Transverse colon (tissue), 4 donors: ENCODE measurements at places on chromosomes 11 and 22.
A peak's percentile ranks its signal among the peaks of the same experiment; 100 is the strongest.

DNA sequence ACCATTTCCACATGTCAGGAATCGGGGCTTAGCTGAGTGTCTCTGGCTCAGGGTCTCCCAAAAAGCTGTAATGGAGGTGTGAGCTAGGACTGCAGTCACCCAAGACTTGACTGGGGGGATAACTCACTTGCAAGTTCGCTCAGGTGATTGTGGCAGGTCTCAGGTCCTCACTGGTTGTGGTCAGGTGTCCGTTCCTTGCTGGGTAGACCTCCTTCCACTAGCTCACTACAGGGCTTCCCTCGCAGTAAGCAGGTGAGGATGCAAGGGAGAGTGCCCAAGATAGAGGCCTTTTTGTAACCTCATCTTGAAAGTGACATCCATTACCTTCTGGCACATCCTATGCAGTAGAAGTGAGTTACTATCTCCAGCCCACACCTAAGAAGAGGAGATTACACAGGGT is 29.5 kb downstream of the C11orf58 start:
- no peak for DNase-seq

- no peak for DNase-seq
Measured at GRCh38 chr11:103806130-103806895, 230.1 kb upstream of the DDI1 start.

DNA sequence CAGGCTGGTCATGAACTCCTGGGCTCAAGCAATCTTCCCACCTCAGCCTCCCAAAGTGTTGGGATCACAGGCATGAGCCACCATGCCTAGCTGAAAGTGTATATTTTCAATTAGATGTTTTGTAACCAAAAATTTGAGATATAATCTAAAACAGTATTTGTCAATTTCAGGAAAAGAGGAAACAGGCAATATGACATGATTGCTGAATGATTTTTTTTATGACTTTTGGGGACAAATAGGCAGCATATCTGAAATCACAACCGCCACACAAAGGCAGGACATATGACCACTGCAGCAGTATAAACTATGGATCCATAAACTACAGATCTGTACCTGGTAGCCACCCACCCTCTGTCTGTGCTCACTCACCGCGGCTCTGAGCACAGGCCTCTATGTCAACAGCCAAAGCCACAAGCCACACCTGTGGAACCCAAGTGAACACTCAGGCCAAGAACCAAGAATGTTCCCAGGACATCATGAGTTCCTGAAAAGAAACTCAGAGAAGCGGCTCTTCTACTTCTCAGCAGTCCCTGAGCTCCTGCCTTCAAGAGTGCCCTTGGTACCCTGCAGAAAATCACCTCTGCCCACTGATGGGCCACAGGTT is 22.5 kb downstream of the PISD start:
- DNase-seq = peak; percentile 37

DNA sequence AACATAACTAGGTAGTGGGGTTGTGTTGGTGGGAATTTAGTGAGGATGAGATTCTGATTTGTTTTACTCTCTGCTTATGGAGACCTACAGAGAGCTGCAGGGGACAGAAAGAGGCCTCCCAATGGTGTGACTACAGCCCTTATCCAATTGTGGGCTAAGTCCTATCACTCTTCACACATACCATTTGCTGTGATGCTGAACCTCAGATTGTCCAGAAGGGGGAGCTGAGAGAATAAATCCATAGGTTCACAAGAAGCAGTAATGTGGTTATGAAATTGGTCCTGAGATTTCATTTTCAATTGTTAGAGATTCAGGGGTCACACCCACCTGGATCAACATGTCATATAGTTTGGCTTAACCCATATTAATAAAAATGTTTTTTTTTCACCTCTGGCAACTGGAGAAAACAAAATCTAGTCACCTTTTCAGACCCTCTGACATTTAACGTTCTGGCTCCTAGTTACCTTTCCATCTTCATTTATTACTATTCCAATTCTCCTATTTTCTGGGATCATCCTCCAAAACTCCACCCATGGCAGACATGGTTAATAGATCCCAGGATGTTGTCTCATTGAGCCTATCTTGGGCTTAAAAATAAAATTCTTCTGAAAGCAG is 53.3 kb upstream of the PTPN5 start:
- no peak for DNase-seq

DNA sequence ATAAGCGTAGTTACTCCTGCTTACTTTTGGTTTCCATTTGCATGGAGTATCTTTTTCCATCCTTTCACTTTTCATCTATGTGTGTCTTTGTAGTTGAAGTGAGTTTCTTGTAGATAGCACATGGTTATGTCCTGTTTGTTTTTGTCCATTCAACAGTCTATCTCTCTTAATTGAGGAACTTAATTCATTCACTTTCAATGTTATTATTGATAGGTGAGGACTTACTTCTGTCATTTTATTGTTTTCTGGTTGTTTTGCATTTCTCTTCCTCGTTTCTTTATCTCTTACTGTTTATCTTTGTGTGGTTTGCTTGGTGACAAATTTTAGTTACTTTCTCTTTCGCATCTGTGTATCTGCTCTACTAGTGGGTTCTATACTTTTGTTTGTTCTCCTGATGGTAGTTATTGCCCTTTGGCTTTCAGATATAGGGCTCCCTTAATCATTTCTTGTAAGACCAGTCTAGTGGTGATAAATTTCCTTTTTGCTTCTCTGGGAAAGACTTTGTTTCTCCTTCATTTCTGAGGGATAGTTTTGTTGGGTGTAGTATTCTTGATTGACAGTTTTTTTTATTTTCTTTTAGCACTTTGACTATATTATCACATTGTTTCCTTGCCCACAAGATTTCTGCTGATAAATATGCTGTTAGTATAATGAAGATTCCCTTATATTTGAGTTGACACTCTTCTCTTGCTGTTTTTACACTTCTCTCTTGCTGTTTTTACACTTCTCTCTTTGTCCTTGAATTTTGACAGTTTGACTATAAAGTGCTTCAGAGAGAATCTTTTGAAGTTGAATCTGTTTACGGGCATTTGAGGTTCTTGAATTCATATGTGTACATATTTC is 9.0 kb upstream of the RAG1 start:
- no peak for DNase-seq

- no peak for DNase-seq
Measured at GRCh38 chr11:45795379-45795778, 9.6 kb upstream of the SLC35C1 start.

- DNase-seq = peak; percentile 79
Measured at GRCh38 chr22:45246060-45246985, 5.6 kb upstream of the KIAA0930 start.

DNA sequence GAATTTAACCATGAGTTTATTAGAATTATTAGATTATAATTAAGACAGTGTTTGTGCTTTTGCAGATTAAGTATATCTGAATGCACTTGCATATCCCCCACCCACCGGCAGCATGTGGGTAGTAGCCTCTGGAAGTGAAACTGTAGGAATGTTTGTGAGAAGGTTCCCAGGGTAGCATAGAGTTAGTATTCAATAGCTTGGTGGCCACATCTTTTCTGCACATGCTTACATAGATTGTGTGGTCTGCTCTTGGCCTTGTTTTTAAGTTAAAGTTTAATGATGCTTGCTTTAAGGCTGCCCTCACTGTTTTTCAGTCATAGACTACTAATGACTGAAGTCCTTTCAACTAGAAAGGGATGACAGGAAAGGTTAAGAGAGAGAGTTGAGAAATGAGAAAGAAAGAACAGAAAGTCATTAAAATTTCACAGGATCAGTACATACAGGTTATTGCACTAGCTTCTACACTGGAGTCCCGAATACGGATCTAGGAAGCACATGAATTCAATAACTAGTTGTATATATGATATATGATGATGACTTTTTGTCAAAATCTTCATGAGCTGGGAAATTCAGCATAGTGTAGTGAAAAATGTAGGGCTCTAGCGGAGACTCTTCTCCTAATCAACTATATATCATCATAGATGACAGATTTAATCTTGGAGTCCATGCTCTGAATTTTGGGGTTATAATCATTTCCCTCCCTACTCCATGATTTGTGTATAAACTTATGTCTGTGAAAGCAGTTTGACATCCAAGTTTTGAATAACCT is 137.1 kb downstream of the ARHGAP42 start:
- DNase-seq = no peak

DNA sequence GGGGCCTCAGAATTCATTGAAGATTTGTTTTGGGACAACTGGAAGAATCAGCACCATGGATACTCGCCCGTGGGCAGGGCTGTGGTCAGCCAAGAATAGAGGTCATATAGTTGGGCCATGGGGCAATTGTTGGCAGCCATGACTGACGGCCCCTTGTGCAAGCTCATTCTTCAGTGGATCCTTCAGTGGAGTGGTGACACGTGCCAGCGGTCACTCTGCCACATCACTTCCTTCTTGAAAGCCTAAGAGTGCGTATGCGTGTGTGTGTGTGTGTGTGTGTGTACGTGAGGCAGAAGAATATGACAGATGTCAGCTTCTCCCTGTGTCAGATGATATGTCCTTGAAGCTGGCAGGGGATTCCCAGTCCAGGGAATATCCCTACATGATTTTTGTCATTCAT is 1.8 kb upstream of the IL18BP start:
- DNase-seq = peak; percentile 30

DNA sequence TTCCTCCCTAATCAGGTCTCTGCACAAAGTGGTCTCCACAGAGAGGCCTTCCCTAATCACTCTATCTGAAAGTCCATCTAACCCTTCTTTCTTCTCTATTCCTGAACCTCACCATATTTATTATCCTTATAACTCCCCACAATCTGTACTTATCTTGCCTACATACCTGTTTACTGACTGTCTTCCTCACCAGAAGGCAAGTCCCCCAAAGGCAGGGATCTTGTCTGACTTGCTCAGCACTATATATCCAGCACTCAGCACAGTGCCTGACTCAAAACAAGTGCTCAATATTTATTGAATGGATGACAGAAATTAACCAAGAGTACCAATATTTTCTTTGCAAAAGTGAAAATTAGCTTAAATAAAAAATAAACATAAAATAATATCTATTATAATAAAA is 5.5 kb downstream of the DCUN1D5 start:
- DNase-seq = no peak

- DNase-seq = peak; percentile 48
Measured at GRCh38 chr11:2268729-2269600, 1.4 kb downstream of the ASCL2 start.

DNA sequence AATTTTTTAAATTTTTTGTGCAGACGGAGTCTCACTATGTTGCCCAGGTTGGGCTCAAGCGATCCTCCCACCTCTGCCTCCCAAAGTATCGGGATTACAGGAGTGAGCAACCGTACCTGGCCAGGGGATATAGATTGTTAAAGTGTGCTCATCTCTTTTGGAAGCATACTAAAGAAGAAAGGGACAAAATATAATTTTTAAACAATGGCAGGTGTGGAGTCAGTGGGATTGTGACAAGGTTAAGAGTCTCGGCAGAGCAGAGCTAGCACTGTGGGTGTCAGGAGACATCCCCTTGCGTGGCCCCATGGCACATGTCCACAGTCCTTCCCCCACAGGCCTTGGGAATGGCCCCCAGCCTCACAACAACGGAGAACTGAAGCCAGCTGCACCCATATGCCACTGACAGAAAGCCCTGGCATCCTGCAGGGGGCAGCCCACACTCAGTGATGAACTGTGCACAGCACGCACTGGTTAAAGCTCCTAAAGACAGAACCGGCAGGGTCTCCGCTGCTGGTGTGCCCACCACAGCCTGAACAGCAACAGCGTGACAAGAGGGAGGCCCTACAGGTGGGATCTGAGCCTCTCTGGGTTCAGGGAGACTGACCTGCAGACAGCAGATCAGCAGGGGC is 29.9 kb downstream of the SERPIND1 start:
- DNase-seq = peak; percentile 35

DNA sequence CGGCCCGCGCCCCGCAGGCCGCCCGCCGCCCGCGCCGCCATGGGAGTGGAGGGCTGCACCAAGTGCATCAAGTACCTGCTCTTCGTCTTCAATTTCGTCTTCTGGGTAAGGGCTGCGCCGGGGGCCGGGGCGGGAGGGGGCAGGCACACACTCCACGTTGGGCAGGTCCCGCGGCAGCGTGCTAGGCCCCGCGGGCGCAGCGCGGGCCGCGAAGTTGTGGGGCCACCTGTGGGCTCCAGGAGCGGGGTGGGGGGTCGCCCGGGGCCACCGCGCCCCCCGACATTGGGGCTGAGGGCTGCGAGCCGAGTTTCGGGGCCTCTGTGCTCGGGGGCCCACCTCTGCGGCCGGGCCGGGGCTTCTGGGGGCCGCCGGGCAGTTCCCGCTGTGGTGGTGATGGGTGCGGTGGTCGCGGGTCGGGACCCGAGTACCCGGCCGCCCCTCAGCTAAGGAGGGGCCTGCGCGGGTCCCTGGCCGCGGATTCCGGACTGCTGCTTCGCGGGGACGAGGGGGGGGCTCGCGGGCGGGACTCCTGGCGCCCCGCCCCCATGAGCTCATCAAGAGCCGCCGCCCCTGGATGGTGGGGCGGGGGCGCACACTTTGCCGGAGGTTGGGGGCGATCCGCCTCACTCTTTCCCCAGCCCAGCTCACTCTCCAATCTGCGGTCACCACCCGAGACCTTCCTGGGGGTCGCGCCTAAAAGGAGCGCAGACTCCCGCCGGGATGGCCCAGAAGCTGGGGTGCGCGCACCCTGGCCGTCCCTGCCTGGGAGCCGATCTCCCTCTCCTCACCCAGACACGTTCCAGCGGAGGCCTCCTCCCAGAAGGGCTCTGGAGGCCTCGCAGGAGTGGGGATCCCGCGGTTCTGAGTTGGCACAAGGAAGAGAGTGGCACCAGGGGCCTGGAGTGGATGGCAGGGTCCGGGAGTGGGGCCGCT is 667 bp downstream of the CD81 start:
- DNase-seq = peak; percentile 72

DNA sequence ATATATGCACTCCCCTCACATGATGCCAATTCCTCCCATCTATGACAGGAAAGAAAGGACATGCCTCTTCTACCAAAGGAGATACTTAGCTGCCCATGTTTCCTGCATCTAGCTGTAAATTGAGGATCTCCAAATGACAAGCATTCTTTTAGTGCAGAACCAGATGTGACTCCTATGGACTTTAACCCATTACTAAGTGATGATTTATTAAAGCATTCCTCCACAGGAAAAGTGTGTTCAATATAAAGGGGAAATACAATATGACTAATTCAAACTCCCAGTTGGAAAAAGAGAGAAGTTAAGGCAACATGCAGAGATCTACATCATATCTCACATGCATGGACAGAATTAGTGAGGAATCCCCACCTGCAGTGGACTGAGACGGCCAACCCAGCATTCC is 221.3 kb downstream of the FAM76B start:
- no peak for DNase-seq

DNA sequence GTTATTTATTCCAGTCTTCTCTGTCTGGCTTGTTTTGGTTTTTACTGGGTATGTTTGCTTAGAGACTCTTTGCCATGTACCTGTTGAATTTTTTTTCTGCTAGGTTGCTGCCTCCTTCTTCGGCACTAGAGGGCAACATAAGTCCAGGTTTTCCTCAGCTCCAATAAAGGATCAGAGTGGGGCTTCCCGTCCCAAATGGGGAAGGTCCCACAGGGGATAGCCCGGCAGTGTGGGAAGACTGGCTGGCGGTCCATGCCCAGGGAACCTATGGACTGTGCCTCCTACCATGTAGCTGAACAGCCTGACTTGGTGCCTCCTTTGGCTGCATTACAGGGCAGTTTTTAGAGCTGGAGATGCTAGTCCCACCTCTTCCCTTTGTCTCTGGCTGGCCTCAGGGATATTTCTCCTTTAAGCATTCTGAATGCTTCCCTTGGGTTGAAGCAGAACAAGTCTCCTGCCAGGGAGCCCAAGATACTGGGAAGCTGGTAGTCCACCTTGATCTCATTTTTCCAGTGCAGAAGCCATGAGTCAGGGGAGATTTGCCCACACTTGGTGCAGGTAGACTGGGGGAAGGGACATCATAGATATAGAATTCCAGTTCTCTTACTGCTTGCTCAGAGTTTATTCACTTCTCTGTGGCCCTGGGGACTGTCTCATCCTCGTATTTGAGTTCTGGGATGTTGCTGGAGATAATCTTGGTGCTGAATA is 60.2 kb downstream of the BRD1 start:
- peak; percentile 13 for DNase-seq

GRCh38 chr22:41021061-41021612 is 70.0 kb downstream of the RBX1 start:
- DNase-seq = peak; percentile 22
